ENCODE measurements at places on chromosomes 1 and 21.

GRCh38 chr1:12152113-12152891 lies 14.5 kb upstream of the TNFRSF1B start:
- DNase-seq: peak; percentile 64

DNA sequence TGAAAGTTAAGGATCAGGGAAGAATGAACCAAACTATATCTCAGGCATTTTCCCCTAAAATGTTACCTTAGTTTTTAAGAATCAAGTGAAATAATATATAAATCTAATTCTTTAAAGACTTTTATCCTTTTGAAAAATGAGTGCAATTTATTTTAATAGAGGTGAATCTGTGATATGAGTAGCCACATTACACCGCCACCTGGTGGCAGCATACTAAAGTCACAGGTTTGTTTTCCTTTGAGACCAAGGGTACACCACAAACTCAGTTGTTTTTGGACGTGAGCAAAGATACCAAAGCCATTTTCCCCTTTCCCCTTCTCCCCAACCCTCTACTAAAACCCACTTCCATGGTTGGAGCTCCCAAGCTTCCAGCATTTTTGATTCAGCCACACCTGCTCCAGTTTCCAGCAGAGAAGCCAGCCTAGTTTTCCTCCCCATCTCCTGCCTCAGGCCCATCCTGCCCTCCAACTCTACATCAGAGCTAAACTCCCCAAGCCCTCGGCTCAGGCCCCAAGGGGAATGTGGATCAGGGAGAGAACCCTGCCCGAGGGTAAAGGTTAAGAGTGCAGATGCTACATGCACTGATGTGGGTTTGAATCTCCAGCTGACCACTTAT lies 22.9 kb upstream of the LDLRAP1 start:
- DNase-seq: peak; percentile 56

DNA sequence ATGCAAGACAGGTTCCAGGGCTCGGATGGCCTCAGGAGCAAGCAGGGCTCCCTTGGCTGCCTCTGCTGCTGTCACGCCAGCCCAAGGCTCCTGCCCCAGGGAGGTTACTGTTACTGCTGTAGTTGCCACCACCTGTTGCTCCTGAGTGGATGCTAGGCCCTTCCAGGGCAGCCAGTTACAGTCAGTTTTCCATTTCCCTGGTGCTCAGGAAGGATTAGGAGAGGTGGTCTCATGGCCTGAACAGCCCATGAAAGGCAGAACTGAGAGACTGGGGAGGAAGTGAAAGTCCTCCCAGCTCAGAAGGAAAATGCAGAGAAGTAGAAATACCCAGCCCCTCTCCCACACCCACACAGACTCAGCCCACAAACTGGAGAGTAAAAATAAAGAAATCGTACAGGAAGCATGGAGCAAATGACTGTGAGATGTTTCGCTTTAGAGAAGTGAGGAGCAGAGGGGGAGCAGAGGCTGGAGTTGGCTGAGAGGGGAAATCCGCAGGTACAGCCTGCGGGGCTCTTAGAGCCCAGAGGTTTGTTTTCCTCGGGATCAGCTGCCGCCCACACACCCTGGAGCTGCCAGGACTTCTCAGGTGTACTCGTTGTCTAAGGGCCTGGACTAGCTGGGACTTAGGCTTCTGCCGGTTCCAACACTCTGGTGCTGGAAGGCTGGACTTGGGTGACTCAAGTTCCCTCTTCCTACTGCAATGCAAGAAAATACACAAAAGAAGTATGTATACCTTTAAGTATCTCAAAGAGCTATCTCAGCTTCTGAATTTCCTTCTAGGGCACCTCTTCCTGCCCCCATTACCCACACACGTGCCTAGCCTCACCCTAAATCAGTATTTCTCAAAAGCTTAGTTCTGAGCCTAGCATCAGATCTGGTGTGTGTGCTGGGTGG lies 2.3 kb downstream of the IL6R start:
- peak; percentile 43 for DNase-seq

- DNase-seq: no peak
Measured at GRCh38 chr1:67372898-67373297, 57.3 kb downstream of the SERBP1 start.

DNA sequence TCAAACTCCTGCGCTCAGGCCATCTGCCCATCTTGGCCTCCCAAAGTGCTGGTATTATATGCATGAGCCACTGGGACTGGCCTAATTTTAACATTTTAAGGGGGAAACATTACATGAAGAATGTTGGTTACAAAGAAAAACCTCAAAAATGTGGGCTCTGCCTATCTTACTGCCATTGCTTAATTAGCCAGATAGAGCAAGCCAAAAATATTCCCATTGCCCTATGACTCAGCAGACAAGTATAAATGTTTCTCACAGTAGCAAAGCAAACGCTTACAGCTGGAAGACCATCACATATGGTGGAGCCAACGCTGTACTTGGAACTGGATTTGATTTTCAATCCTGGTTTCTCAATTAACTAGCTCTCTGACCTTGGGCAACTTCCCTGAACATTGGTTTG lies 502.0 kb downstream of the SMYD3 start:
- DNase-seq: no peak
